ENCODE measurements at places on chromosomes 16 and 17.
A peak's percentile ranks its signal among the peaks of the same experiment; 100 is the strongest.

- no peak for DNase-seq
Observed at GRCh38 chr17:80297996-80298560, 37.4 kb downstream of the RNF213 start.

GRCh38 chr16:58034774-58035173, 9.2 kb downstream of the MMP15 start:
- no peak for DNase-seq

DNA sequence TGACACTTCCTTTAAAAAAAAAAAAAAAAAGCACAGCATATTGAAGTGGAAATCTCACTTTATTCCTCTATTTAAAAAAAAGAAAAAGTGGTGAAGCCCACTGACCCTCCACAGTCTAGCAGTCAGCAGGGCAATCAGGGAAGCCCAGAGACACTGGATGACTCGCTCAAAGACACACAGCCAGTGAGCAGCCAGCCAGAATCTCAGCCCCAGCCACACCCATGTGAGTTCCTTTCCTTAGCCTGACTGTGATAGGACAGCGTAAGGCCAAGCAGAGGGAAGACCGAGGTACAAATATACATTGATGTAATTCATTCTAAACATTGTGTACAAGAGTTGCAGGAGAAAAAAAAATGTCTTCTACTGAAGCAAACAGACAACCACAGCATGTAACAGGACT, 22.5 kb downstream of the XPO6 start:
- no peak for DNase-seq

- no peak for DNase-seq
Observed at GRCh38 chr16:57635266-57636097, 7.1 kb downstream of the ADGRG1 start.

GRCh38 chr17:59439262-59439661, 107.8 kb downstream of the YPEL2 start:
- no peak for DNase-seq

- no peak for DNase-seq
Observed at GRCh38 chr16:65200857-65201256, 79.0 kb upstream of the CDH11 start.

GRCh38 chr17:76539631-76540271, at the start of gene PRCD:
Gene PRCD, plus strand, starts transcription at chr17:76540044. Its CDS starts 98 bp downstream, at chr17:76540142.
- no peak for DNase-seq

GRCh38 chr17:29074488-29074887, 31.5 kb downstream of the PIPOX start:
- DNase-seq = no peak

DNA sequence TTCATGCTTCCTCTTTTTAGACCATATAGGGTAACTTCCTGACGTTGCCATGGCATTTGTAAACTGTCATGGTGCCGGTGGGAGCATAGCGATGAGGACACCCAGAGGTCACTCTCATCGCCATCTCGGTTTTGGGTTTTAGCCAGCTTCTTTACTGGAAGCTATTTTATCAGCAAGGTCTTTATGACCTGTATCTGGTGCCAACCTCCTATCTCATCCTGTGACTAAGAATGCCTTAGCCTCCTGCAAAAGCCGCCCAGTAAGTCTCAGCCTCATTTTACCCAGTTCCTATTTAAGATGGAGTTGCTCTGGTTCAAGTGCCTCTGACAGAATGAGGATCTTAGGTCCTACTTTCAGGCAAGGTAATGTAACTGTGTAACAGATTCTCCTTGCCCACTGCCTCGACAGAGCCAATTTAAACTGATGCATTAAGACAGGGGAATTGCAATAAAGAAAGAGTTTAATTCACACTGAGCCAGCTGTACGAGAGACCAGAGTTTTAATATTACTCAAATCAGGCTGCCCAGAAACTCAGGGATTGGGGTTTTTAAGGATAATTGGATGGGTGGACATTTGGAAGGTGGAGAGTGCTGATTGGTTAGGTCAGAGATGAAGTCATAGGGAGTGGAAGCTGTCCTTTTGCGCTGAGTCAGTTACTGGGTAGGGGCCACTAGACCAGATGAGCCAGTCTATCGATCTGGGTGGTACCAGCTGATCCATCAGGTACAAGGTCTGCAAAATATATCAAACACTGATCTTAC, 59.9 kb upstream of the ATF7IP2 start:
- no peak for DNase-seq

DNA sequence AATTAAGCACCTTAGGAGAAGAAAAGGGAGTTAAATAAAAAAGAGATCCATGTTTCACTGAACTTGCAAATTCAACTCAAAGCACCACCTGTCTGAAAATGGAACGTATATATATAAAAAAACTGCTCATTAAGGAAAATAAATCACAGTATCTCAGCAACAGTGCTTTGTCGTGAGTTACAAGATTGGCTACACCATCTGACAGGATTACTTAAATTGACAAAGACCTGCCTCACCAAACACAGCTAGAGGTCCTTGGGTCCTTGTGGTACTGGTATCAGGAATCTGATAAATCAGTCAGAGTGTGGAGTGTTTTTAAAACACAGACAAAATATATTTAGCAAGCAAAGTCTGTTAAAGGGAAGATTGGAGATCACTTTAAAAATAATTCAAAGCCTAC, 63.9 kb downstream of the KANSL1 start:
- no peak for DNase-seq

DNA sequence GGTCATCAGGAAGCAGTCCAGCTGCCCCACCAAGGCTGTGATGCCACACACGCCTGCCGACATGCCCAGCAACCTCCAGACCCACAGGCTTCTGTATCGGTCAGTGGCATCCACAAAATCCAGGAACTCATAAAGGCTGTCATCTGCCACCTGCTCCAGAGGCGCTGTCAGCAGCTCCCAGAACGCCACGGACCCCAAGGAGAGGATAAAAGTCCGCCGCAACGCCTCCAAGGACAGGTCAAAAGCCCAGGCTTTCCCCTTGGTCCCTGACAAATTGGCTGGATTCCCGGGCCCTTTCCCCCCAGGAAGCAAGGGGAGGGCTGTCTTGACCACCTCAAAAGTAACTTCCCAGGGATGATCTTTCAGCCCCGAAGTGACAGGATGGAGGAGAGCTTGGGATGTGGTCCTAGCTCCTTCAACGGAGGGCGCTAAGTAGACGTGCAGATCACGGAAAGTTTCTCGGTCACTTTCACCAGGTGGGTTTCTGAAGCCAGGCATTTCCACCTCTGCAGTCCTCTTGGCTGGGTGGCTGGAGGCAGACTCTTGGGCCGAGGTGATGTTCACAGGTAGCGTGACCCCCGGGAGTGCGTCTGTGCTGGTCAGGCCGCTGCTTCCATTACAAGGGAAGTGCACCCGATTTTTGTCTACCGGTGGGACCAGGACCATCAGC, 854 bp downstream of the MFSD6L start:
- DNase-seq = no peak

DNA sequence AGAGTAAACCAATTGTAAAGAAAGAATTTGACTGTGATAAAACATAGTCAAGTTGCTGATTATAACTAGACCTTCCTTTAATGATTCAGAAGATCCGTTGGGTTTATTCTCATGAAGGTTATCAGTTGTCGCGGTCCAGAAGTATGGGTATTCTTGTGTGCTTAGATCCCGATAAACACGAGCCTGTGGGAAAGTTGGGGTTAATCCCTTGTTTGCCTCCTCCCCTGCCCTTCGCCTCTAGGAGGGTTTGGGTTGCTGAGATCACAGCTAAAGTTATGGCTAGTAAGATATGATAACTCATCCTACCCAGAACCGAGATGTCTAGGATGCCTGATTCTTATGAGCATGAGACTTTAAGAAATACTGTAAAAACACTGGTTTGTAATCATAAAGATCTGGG, 66.8 kb downstream of the GPRC5B start:
- no peak for DNase-seq

DNA sequence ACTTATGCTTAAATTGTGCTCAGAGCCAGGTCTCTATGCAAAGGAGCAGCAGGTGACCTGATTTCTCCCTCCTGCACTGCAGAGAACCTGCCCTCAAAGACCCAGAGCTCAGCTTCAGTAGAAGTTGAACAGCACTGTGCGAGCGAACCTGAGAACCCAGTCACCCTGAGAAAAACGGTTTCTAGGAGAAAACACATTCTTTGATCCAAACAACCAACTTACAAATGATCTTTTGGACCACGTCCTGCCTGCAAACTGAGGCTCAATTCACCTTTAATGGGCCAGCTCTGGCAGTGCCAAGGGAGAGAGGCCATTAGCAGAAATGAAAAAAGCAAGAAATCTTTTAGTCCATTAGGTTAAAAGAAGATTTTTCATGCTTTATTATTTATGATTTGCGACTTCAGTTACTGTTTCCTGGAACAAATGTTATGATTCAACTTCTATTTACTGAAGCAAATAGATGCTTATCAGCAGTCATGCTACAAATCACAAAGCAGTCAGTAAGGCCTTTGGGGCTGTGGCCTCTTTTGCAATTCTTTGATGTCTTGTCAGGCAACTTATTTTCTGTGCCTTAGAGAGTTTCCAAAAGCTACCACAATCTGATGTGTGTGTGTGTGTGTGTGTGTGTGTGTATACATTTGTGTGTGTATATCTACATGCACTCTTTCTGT, 65.7 kb upstream of the LRRC37A3 start:
- DNase-seq = no peak

DNA sequence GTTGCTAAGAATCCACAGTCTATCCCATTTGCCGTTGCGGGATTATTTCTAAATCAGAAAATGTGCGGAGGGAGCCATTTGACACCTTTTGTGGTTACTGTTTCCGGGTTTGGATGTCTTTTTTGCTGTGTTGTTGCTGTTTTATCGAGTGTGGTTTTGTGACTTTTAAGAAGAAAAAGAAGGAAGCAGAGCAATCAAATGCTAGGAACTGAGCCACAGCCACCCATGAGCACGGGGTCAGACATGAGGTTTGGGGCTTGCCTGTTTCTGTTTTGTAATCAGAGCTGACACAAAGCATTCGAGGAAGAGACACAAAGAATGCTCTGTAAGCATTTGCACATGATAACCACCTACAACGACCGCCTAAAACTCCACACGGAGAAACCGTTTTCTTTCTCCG, 53.1 kb upstream of the CHMP6 start:
- no peak for DNase-seq

- no peak for DNase-seq
Observed at GRCh38 chr17:50499270-50499669, 9.0 kb upstream of the MYCBPAP start.

DNA sequence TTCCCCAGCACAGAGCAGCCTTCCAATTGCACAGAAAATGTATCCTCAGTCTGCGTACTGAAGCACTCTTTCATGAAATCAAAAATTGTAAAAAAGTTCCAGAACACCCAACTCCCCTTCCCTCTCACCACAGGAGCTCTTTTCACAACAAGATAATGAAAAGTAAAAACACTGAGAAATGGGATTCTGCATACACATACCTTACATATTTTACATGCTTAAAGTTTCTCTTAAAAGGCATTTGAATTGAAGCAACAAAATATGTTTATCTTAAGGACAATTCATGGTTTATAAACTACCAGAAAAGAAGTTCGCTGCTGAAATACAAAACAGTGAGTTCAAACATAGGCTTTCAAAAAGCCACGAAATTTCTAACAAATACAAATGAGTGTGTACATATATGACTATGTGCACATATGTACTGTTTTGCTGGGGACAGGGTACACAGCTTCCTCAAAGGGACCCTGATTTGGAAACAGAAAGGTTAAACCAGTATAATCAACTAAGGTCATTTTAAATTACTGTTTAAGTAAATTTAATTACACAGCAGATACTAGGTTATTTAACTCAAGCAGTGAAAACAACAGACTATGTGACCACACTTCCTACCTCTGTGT, 33.8 kb downstream of the COG1 start:
- DNase-seq = no peak

- no peak for DNase-seq
Observed at GRCh38 chr16:53528797-53529196, 25.8 kb upstream of the AKTIP start.

- DNase-seq = no peak
Observed at GRCh38 chr17:7633093-7633492, 3.2 kb downstream of the SHBG start.

DNA sequence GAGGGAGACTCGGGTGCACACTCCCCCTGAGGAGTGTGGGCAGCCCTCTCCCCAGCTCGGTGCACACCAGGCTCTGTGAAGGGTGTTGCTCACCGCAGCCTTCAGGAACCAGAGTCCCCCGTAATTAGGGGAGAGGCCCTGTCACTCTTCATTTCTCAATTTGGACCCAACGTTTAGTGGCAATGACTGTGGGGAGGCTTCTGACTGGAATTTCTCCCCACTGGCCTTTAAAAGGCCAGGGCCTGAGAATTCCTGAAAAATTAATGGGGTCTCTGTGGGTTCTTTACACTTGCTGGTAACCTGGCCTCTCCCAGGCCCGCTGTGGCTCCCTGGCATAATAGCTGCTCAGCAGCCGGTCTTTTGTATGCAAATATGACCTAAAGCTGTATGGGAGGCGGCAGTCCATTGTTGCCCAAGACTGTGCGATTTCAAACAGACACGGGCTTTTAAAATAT, 209.7 kb downstream of the MSI2 start:
- no peak for DNase-seq

- no peak for DNase-seq
Observed at GRCh38 chr16:89038221-89038721, 55.4 kb upstream of the ACSF3 start.

GRCh38 chr17:17098551-17099179, 56.4 kb downstream of the MPRIP start:
- no peak for DNase-seq

- DNase-seq = no peak
Observed at GRCh38 chr16:2815299-2815771, 1.7 kb upstream of the PRSS21 start.

DNA sequence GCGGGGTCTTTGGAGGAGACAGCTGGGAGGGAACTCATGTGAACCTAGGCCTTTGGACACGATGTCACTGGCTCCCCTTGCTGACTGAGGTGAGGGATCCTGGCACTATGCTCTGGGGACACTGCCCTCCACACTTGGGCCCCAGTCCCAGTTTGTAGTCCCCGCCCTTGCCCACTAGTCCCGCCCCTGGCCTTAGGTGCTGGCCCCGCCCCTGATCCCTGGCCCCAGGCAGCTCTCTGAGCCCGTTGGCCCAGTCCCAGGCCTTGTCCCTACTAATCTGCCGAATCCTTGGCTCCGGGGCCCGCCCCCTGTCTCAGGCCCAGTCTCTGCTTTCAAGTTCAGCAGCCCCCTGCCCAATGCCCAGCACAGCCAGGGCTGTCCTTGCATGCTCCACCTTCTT, 61.0 kb downstream of the SMPD3 start:
- no peak for DNase-seq

GRCh38 chr17:45893725-45894021, 681 bp upstream of the MAPT start:
- no peak for DNase-seq

- no peak for DNase-seq
Observed at GRCh38 chr16:77009453-77009852, 181.5 kb upstream of the MON1B start.

GRCh38 chr17:7356072-7356549, 1.2 kb downstream of the TMEM95 start:
- DNase-seq = peak; percentile 68

- DNase-seq = no peak
Observed at GRCh38 chr16:19164285-19164684, 3.8 kb upstream of the SYT17 start.

GRCh38 chr16:73142053-73142854, 94.3 kb upstream of the ZFHX3 start:
- no peak for DNase-seq

- DNase-seq = no peak
Observed at GRCh38 chr17:56707312-56708219, 114.1 kb downstream of the NOG start.

GRCh38 chr16:57711-58110, 4.1 kb downstream of the SNRNP25 start:
- no peak for DNase-seq

Measured in stimulated activated CD8-positive, alpha-beta memory T cell treated with anti-CD3 and anti-CD28 coated beads, Interleukin-15, amount 100 ng/mL, for 4 hours (primary cell).